ENCODE measurements at places on chromosomes 7 and 10.

GRCh38 chr7:131107337-131108211 is 220.1 kb upstream of the MKLN1 start:
- DNase-seq: peak; percentile 84

GRCh38 chr10:24983946-24984345 is 31.5 kb upstream of the PRTFDC1 start:
- no peak for DNase-seq

DNA sequence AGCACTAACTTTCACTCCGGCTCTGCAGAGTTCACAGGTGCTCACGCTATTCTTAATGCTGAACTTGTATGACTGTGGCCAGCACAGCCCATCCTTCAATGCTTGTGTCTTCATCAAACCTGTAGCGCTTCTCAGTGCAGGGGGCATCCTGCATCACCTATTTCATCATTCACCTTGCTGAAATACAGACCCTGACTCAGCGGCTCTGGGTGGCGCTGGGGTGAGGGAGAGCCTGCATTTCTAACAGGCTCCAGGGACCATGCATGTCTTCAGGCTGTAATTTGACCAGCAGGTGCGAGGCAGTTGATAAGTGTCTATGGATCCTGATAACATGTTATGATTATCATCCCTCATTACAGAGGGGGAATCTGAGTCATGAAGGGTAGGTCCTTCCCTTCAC is 89.3 kb downstream of the VOPP1 start:
- no peak for DNase-seq

DNA sequence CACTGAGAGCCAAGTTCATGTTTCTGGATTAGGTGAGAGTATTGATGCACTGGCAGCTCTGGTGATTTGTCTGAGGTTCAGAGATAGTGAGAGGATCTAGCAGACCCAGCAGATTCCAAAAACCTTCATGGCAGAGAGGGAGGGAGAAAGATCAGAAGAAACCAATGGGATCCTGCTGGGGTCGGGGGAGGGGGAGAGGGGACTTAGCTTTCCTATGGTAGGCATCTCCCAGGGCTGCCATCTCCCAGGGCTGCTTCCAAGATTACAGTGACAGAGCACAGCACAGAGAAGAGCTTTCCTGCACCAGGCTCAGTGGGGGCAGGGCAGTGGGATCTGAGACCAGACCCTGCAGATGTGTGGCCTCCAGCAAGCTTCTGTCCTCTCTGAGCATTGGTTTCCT is 76.8 kb upstream of the GDF10 start:
- no peak for DNase-seq

DNA sequence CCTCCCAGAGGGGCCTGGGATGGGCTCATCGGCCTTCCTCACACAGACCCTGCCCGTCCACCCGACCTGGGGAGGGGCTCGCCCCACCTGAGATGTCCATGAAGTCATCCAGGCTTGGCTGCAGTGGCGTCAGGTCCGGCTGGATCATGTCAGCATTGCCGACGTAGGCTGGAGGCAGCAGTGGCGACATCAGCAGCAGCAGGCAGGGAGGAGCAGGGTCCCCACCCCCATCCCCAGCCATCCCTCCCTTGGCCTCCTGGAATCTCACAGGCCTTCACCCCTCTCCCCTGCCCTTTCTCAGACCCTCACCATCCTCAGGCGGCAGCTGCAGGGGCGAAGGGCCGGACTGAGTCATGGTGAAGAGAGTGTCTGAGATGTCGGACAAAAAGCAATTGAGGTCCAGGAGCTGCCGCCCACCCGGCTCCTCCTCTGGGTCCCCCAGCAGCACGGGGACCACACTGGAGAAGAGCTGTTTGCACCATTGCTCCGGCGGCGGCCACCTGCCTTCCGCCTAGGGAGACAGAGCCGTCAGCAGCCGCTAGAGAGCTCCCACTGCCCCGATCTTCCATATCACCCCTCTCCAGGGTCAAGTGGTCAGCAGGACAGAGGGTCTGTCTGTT is 18.6 kb downstream of the MLXIPL start:
- DNase-seq: no peak

DNA sequence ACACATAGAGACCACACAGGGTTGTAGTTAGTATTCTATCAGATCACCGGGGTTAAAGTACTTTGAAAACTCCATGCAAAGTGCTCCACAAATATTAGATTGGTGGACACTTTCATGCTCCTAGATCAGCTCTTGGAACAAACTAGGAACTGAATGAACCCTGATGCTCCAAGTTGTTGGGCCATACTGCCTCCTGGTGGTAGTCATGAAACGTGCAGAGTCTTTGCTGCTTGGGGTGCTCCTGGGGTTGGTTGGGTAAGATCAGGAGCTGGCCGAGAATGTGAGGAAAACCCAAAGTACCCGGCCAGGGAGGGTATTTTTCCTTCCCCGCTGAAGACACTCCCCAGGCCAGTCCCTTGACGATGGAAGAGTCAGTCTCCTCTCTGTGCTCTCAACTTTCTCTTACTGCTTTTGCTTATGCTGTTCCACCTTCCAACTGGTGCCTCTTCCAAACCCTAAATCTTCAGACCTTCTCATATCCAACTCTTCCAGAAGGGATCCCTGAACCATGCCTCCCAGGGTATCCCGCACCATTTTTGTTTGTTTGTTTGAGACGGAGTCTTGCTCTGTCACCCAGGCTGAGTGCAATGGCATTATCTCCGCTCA is 918 bp upstream of the RPEL1 start:
- peak; percentile 44 for DNase-seq

DNA sequence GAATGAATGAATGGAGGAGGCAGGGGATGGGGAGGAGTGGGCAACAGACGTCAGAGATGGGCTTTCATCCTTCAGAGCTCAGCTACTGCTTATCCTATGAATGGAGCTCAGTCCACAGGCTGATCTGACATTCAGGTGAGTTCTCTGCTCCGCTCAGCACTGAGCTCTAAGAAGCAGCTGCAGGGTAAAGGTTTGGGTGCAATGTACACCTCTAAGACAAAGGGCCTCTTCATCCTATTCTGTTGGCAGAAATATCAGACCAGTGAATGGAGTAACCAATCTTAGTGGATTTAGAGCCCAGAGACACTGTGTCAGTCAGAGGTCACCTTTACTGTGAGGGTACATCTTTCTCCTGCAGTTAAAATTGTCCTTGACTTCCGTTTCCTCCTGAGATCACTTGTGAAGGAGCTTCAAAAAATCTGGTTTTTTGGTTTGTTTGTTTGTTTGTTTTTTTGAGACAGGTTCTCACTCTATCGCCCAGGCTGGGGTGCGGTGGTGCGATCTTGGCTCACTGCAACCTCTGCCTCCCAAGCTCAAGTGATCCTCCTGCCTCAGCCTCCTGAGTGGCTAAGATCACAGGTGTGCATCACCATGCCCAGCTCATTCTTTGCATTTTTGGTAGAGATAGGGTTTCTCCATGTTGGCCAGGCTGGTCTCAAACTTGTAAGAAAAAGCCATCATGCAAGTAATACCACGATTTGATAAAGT is 5.1 kb upstream of the CCZ1B start:
- DNase-seq: no peak

DNA sequence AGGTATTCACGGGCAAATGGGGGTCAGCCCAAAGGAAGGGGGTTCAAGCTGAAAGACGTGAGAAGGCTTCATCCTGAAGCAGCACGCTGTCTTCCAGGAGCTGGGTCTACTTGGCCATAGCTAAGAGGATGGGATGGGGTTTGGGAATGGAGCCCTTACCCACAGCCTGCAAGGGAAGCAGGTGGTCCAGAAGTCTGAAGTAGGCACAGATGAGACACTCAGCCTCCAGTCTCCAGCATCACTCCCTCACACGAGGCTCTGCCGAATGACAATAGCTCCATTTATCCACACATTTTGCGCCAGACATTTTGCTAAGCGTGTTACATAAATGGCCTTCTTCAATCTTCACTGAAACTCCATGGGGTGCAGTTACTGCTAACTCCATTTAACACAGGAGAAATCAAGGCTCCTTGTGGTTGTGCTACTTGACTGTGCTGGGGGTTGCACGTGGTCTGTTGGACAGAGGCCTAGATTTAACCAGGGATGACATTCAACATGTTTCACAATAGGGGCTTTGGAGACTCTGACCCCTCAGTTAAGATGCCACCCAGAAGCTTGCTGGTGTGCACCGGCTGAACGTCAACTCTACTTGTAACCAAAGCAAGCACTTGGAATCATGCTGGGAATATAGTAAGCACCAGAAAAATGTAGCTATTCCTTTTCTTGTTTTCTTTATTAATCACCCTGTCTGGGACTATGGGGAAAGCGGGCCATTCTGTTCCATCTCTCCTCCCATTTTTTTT is 85.3 kb downstream of the FAM241B start:
- no peak for DNase-seq

DNA sequence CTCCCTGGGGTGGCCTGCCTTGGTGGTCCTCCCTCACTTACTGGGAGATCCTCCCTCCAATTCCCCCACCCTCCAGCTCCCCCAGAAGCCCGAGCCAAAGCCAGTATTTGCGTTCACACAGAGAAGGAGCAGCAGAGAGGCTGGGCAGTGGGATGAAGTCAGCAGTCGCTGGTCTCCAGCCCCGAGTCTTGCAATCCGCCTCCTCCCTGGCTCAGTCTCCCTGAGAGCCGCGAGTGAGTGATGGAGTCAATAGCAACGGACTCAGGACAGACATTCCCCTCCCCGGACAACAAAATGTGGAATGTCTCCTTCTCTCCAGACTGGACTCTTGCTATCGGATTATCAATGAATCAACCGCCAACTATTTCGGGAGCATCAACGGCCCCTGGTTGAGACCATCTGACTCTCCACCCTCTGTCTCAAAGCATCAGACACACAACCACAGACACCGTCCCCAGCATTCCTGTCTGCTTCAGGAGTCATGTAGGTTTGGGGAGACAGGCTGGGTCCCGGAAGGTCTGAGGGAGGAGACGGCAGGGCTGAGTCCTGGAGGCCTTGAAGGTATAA is 178.4 kb downstream of the SH3PXD2A start:
- DNase-seq: no peak

All from cerebellum (tissue), 4 donors.